NCI-H1417 treated with DMSO at 0.1 percent for 48 hours (cell line): ENCODE measurements at places on chromosomes 2 and 18.

- no peak for DNase-seq
These were observed 119.8 kb downstream of the LDLRAD4 start for GRCh38 chr18:13338318-13338717.

- no peak for DNase-seq
These were observed 23.7 kb downstream of the KCNF1 start for GRCh38 chr2:10935366-10935918.

DNA sequence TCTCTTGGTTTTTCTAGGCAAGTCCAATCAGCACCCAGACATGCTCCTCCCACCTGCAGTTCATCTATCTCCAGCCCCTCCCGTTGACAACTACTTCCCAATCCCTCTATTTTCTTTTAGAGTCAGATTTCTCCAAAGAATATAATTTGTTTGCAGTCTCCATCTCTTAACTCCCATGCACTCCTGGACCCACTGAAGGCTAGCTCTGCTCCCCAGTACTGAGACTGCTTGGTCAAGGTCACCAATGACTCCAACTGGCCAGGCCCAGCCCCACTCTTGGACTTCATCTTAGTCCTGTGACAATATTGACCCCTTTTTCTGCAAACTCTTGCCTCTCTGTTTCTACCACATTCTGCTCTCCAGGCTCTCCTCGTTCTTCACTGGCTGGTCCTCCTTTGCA lies 62.0 kb downstream of the BCL2L11 start:
- DNase-seq: no peak

GRCh38 chr2:104923665-104924064 lies 69.8 kb downstream of the POU3F3 start:
- no peak for DNase-seq

DNA sequence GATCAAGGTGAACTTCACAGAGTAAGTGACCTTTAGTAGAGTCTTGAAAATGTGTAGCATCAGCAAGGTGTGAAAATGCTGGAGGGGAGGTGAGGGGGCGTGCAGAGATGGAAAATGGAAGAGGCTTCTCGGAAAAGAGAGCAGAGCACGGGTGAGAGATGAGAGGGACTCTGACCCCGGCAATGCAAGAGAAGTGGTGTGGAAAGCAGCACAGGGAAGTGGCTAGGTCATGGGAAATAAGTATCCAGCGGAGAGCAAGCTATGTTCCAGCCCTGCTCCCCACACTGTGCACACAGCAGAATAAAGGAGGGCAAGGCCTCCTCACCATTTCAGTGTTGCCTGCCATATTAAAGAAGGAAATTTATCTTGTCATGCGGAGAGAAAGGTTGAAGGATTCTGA lies 241.7 kb upstream of the DOK6 start:
- DNase-seq: no peak

DNA sequence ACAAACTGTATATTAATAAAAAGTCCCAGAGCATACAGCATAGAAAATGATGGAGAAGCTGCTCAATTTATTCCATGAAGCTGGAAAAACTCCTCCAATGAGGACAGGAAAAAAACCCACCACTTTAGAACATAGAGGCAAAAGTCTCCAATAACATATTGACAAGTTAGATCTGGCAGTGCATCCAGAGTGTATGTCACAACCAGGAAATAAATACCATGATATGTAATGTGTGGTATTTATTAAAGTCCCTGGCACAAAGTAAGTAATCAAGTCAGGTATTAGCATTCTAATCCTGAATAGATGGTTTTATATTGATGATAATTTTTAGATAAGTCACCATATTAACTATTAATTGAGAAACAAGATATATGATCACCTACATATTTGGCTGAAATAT lies 427.3 kb upstream of the HS6ST1 start:
- no peak for DNase-seq

- no peak for DNase-seq
These were observed 68.5 kb downstream of the CTIF start for GRCh38 chr18:48607056-48607984.

DNA sequence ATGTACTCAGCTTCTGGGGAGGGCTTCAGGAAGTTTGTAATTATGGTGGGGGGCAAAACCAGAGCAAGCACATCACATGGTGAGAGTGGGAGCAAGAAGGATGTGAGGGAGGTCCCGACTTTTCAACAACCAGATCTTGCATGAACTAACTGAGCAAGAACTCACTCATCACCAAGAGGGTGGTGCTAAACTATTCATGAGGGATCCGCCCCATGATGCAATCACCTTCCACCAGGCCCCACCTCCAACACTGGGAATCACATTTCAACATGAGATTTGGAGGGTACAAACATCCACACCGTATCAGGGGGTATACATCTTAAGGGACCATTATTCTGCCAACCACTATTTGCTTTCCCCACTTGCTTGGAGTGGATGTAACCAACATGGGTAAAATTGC lies 209.6 kb upstream of the HNRNPA3 start:
- no peak for DNase-seq

GRCh38 chr18:69838620-69839411 lies 108.9 kb downstream of the CD226 start:
- DNase-seq: no peak

DNA sequence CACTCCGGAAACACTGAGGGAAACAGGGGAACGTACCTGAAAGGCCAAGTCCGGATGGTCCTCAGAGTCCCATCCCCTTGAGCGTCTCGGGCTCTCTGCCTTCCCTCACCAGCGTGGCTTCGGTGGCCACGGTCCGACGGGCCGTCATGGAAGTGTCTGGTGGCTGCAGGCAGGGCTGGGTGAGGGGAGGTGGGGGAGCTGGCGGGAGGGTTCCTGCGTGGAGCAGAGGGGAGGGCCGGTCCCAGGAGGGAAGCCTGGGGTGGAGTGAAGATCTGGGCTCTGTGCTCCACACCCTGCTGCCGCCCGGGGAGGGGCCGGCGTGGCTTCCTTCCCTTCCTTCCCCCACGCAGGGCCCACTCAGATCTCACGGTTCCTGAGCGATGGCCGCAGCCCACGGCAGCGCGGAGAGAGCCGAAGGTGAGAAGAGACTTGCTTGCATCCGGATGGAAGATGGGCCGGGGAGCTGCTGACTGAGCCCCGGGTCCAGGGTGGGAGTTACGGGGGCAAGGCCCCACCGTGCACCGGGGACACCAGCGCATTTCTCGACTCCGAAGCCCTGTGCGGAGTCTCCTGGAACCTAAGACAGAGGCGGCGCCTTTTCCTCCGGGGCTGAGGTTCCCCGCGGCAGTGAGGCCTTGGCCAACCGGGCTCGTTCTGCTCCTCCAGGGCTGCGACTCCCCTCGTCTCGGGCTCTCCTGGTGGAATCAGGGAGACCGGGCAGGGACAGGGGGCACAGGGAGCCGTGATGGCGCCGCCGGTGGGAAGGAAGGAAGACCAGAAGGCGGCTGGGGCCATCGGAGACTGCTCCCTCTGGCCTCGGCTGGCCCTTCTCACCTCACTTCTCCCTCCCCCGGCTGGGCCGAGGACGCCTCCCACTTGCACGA lies 49.1 kb downstream of the KCNF1 start:
- no peak for DNase-seq

DNA sequence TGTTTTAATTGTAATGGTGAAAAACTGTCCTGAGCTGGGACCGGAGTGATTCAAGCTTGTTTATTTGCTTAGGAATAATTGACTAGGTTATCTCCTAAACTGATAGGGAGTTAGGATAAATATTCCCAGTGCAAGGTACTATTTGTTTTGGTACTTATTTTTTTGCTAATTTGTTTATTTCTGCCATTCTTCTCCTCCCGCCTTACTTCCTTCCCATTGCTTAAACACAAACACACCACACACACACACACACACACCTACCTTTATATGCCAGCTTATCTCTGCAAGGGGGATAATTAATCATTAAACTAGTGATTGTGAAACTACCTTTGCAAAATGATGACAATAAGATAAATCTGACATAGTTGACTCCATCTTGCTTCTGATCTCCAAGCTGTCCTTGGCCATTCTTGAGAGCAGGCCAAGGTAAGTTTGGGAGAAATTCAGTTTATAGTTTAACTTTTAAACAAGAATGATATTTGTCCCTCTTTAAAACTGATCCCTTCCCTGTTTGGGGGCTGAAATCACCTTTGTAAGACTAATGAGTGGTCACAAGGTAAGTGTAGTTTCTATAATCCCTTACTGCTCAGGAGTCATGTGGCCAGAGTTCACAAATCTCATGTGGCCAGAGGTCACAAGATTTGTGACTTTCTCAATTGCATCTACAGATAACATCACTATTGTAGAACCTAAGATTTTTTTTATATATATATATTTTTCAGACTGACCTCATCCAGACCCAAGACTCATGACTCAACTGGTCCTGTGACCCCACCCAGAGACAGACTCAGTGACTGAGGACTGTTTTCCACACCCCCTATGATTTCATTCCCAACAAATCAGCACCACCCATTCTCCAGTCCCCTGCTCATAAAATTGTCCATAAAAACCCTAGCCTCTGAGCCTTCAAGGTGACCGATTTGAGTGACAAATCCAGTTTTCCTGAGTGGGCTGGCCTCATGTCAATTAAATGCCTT lies 83.1 kb upstream of the LRRTM4 start:
- no peak for DNase-seq

GRCh38 chr2:107411267-107411666 lies 415.4 kb upstream of the RGPD4 start:
- no peak for DNase-seq

GRCh38 chr2:112004253-112004645 lies 50.8 kb upstream of the TMEM87B start:
- DNase-seq: no peak

- no peak for DNase-seq
These were observed 495.6 kb downstream of the TMX3 start for GRCh38 chr18:68219274-68219673.

DNA sequence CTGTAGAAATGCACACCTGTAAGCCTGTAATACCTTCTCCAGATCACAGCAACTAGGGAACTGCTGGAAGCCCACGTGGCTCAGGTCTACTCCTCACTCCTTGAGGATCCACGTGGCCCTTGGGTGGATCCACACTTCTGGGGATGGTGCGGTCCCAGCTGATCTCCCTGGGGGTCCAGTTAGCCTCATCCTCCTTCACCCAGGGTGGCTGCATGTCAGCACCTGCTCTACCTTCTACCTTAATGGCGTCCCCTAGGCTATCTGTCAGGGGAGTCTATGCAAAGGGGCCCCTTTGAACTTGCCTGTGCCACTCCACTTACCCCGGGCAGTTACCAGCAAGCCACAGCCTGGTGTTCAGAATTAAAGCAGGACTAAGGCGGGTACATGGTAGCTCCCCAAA lies 284.7 kb downstream of the MYCN start:
- no peak for DNase-seq

GRCh38 chr18:77765468-77765867 lies 515.8 kb downstream of the GALR1 start:
- peak; percentile 82 for DNase-seq

DNA sequence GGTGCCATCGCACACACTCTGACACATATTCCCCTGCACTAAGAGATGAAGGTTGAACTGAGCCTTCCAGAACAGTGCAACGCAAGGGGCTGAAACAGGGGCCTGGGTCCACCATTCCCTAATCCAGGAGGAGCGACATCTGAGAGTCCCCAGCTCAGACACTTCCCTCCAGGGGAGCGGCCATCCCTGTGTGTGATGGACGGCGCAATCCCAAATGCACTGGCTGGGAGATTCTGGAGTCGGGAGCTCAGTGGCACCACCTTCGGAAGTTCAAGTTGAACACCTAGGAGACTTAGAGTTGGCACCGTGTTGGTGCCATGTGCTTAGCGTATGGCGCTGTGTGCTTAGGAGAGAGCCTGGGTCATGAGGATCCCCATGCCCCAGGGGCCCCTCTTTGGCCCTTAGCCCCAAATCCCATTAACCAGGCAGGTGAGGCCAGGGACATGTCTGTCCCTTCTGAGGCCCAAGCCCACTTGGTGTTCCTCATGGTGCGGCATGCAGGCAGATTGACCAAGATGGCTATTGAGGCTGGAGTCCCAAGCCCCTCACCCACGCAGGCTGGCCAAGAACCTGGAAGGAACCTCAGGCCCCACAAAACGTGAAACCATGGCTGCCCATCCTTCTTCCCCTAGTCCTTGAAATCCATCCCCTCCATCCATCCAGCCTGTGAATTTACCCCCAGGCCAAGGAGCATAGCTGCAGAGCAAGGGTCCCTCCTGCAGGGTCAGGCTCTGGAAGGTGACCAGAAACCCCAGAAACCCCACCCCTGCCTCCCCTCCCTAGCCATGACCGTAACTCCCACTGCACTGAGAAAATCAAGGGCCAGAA lies 114.1 kb upstream of the OTOS start:
- DNase-seq: no peak

GRCh38 chr2:239114119-239114581 lies 266.3 kb downstream of the TWIST2 start:
- no peak for DNase-seq

GRCh38 chr2:106020032-106020431 lies 174.1 kb downstream of the UXS1 start:
- no peak for DNase-seq

GRCh38 chr18:56127322-56128099 lies 510.9 kb downstream of the TXNL1 start:
- DNase-seq: no peak

DNA sequence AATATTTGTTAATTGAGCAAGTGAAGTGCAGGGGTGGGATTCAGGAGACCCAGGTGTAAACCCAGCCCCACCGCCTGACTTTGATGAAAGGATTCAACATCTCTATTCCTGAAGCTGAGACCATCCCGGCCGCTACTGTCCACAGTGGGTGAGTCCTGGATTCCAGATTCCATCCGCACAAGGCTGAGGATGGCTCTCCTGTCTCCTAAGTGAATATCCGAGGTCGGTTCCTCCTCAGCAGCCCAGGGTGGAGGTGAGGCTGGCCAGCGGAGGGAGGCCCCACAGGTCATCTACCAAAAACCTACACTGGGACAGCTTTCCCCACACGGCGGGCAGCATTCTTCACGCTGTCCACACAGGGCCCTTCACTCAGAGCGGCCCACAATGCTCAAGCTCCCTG lies 57.6 kb downstream of the ACKR3 start:
- no peak for DNase-seq

- DNase-seq: no peak
These were observed 454.0 kb downstream of the NBAS start for GRCh38 chr2:15107137-15107536.

DNA sequence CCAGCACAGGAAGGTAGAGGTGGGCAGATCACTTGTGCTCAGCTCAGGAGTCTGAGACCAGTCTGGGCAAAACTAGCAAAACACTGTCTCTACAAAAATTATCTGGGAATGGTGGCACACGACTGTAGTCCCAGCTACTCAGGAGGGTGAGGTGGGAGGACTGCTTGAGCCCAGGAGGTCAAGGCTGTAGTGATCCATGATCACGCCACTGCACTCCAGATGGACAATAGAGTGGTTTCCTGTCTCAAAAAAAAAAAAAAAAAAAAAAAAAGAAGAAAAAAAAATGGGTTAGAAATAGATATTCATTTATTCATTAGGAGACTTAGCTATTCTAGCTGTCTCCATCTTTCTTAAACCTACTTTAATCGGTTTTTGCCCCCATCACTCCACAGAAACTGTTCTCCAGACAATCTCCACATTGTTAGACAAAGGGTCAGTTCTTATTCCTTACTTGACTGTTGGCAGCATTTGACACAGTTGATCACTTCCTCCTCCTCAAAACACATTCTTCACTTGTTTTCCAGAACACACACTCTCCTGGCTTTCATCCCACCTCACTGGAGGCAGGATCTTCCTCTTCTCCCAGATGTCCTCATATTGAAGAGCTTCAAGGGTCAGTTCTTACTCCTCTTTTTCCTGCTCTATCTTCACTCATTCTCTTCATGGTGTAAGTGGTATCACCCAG lies 103.1 kb downstream of the DTNB start:
- DNase-seq: no peak
